GM12864 (cell line): ENCODE measurements at places on chromosomes 3 and 15.

DNA sequence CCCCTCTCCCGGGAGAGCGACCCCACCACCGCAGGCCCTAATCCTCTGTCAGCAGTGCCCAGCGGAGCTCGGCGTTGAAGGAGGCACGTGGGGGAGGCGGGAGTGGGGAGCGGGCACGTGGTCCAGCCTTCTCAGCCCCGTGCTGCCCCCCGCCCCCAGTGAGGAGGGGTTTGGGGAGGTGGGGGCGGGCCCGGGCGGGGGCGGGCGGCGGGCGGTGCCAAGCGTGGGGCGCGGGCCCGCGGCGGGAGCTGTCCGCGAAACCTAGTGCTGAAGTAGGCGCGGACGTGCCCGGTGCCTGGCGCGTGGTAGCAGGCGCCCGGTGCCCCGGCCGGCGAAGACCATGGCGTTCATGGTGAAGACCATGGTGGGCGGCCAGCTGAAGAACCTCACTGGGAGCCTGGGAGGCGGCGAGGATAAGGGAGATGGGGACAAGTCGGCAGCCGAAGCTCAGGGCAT lies at the start of gene CPLX3:
TSS of gene CPLX3 (plus strand) at position 264 of the 456 bp plus-strand sequence. CDS start at position 341, 77 bp downstream.
- DNase-seq: no peak

DNA sequence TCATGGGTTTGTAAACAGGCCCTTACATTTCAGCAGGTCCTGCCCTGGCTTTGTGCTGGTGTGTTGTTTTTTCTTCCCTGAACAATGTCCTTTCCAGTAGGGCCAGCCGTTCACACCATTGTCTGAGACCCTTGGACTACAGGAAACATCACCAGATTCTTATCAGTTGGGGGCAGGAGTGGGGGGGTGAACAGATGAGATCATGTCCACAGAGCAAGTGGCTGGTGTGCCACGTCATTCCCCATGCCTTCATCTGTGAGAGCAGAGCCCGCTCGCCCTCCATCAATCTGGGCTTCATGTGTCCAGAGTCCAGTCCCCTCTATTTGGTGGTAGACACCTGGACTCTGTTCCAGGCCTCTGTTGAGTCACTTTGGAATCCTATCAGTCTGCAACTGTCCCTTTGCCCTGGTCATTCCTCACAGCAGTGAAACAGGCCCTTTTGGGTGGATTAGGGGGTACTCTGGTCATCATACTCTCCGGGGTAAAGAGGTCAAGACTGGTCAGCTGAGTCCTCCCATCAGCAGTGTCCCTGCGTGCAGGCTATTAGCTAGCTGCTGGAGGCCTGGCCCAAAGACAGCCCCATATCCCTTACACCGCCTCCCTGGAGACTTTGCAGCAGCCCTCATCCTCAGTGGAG lies 15.0 kb downstream of the SEMA3G start:
- DNase-seq: no peak

DNA sequence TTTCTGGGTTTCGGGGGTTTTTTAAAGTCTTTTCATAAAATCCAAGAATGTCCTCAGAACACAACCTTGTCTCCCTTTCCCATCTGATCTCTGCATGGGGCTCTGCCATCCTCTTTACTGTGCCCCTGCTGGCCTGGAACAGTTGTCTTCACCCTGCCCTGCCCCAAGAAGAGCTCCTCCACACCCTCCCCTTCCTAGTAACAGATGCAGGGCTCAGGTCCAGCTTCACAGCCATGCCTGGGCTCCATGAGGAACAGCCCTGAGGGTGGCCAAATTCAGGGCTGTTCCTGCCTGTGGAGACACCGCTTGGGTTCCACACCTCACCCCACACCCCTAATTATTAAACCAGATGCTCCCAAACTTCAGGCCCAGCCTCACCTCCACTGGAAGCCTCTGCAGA lies 12.9 kb upstream of the ULK3 start:
- no peak for DNase-seq

- no peak for DNase-seq
Observed at GRCh38 chr3:69784954-69785514, 45.8 kb downstream of the MITF start.

GRCh38 chr3:196932600-196932999 lies 9.7 kb downstream of the NCBP2 start:
- DNase-seq: no peak
